ENCODE measurements at places on chromosomes 3 and 15.

DNA sequence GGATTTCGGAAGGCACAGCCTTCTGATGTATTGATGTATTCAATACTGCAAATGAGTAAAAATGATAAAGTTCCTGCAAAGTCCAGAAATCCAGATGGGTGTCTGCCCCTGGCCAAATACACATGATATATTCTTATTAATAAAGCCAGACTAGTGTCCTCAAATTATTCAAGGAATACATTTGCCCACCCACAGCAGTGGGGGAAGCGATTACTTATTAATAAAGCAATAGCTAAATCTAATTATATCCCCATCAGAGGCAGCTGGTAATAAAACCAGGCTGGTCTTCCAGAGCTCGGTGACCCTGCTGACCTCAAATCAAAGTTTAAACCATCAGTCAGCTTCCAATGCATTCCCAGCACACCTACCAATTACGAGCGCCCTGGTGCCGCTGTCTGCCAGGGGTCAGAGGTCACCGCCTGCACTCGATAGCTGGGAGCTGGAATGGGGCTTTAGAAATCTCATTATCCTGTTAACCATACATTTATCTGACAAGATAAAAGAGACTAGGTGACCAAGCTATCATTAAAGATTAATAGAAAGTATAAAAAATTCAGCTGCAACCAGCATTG is 330.3 kb downstream of the UACA start:
- DNase-seq = no peak

GRCh38 chr15:85027033-85027380 is 45.4 kb downstream of the PDE8A start:
- DNase-seq = no peak

DNA sequence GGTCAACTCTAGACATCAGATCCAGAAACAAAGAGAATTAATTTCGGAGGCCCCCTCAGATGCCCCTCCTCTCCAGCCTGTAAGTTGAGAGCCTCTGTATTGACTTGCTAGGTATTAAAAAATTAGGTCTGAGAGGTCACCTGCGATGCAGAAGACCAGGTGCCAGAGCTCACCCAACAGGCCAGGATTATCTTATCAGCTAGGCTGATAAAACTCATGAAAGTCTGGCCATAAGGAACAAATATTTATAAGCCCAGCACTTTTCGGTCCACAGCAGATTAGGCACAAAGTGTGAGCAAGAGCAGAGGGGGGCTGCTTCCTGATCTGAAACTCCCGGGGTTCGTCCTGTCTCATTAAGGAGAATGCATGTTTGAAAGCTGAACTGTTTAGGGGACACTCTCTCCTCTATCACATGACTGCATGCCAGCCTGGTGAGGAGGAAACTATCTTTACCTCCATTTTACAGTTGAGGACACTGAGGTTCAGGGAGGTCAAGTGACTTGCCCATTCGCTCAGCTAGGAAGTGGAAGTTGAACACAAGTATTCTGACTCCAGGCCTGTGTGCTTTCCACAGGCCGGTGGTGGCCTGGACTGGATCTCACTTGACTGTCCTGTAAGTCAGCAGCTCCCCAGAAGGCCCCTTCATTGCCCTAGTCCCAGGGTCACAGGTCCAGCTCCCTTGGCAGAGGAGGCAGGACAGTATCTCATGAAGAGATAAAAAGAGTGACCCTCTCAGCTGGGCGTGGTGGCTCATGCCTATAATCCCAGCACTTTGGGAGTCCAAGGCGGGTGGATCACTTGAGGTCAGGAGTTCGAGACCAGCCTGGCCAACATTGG is 39.6 kb upstream of the MAGEF1 start:
- DNase-seq = no peak

DNA sequence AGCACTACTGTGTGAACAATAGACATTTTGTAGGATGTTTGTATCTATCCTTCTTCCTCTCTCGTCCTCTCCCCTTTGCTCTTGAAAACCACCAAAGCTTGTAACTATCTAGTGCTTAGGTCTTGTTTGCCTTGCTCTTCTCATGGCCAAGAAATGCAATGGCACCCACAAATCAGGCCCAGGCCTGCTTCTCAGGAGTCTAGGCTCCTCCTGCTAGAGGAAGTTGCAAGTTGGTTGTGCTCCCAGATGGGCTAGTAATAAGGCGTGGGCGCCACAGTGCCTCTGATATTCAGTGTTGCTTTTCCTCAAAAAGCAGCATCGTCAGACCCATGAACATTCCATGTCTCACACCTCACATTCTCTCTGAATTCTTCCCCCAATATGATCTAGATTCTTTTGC is 28.7 kb downstream of the ZNF385D start:
- DNase-seq = no peak

DNA sequence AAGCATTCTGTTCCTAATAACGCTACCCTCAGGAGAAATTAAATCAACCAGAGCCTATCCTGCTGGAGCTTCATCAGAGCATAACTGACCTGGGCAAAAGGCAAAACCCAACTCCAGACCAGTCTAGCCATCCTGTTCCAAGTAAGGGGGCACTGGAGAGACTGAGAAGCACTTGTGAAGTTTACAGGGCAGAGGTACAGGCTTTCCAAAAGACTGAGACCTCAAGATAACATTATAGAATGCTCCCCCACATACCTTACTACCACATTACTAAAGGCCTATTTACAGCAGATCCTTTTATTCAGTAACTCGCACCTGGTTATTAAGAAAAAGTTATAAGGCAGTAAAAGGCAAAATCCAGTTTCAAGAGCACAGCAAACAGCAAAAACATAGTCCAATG is 35.5 kb downstream of the RFX7 start:
- no peak for DNase-seq

- peak; percentile 77 for DNase-seq
These were observed 90.2 kb upstream of the KLF13 start for GRCh38 chr15:31236184-31237042.

- no peak for DNase-seq
These were observed 16.6 kb downstream of the KLF15 start for GRCh38 chr3:126340596-126340942.

DNA sequence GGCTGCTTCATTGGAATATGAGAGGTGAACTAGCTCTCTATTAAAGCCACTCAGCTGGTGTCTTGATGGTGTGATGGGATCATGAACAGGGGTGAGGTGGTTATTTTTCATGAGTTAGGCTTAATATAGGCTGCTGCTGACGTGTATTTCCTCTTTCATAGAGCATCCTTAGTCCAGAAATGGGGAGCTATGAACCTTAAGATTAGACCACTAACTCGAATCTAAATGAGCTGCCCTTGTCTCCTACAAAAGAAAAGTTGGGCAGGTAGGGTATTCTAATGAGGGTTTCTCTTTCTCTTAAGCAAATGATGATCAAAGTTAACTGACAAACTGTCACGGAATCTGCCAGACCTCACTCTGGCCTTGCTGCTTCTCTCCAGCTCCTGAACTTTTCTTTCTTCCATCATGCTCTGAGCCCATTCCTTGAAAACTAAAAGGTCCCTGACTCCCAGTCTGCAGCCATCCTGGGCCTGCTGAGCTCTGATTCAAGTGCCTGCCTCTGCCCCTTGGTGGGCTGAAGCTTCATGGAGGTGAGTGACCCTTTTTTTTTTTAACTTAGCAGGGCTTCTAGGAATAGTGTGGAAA is at the start of gene TRIM69:
TSS of gene TRIM69 (plus strand) at position 348 of the 585 bp plus-strand sequence. CDS start at position 525, 177 bp downstream.
- no peak for DNase-seq

GRCh38 chr15:23372284-23372683 is 17.7 kb downstream of the GOLGA8S start:
- DNase-seq = no peak

Measured in COLO829 (cell line).